ENCODE measurements at places on chromosomes 12 and 14. TPM values are rescaled to one million over a fixed set of nuclear protein-coding genes. Genes with fewer than 3 reads are reported as not detected.

GRCh38 chr12:58252914-58253313 is 311.5 kb downstream of the ATP23 start:
- no peak for DNase-seq

- DNase-seq = no peak
Measured at GRCh38 chr14:32588448-32589320, 259.6 kb downstream of the AKAP6 start.

DNA sequence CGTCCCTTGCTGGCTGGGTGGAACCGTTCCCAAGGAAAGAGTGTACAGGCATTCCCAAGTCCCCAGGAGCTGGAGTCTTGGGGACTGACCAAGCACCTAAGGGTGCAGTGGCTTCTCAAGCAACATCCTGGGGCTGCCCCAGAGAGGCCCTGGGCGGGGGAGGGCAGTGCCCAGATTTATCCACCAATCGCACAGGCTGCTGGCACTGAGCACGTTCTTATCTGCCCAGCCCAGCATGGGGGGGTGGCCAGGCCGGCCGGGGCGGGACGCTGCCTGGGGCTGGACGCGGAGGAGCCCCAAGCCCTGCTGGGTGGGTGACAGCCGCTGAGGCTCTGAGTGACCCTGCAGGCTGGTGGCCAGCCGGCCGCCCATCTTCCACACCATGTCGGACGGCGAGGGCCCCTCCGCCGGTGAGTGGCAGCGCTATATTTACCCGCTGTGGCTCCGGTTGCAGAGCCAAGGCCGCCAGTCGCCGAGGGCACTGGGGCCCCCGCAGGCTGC is 53.4 kb downstream of the CYP46A1 start:
- DNase-seq = no peak

Gene B4GALNT3
- total RNA-seq = 11.7 TPM

Gene ASB2
- 35.1 TPM for total RNA-seq

Gene PTGR2
- total RNA-seq = 15.6 TPM

Gene APOLD1
- 35.9 TPM for total RNA-seq

DNA sequence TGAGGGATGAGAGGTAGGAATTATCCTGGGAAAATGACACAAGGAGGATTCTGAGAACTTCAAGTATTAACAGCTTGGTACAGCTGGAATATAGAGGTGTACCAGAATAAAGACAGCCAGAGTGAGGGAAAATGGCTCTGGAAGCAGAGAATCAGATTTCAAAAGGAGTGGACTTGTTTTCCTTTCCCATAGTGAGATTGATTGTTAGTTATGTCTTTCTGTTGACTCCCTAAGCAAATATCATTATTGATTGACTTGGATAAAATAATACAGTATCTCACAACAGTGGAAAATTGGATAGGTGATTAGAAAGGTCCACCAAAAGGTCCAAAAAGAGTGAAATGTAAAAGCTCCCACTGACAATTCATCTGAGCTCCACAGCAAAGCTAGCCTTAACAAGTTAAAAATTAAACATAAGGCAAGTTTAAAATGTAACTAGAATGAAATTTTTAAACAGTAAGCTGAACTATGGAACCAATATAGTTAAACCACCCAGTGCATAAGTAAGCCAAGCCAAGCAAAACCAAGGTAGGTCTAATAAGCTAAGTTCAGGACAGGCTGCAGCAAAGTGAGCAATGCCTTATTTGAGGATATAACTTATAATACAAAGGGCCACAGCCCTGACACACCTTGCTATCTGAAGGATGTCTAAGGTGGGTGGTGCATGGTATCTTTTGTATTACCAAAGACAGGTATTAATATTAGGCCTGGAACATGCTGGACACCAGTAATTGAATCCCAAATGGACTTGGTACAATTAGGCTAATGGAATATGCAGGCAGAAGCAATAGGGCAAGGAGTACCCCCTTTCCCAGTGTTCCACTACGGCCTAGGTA is 21.8 kb downstream of the ENTPD5 start:
- DNase-seq = no peak

Gene LMNTD1
- not detected for total RNA-seq

- DNase-seq = no peak
Measured at GRCh38 chr12:121831571-121832245, 27.0 kb downstream of the HPD start.

Gene IKZF4
- 14.6 TPM for total RNA-seq

GRCh38 chr12:67915335-67915851 is 73.9 kb upstream of the IFNG-AS1 start:
- no peak for DNase-seq

DNA sequence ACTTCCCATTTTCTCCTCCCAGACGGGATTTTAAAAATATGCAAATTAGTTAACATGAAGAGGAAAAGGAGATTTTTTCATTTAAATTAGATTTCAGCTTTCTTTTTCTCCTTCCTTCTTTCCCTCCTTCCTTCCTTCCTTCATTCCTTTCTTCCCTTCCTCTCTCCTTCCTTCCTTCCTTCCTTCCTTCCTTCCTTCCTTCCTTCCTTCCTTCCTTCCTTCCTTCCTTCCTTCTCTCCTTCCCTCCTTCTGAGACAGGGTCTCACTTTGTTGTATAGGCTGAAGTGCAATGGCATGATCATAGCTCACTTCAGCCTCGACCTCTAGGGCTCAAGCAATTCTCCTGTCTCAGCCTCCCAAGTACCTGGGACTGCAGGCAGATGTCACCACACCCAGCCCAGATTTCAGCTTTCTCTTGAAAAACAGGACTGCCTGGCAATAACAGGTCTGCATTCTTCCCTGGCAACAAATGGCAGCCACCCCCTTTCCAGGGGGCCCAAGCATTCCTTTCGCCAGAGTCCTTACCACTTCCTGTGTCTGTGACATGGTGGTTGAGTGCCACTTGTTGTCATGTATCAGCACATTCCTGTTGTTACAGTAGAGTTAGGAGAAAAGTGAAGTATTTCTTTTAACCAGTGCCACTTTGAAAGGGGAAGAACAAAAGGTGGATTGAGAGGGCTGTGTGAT is 119.1 kb downstream of the PTPN11 start:
- no peak for DNase-seq

DNA sequence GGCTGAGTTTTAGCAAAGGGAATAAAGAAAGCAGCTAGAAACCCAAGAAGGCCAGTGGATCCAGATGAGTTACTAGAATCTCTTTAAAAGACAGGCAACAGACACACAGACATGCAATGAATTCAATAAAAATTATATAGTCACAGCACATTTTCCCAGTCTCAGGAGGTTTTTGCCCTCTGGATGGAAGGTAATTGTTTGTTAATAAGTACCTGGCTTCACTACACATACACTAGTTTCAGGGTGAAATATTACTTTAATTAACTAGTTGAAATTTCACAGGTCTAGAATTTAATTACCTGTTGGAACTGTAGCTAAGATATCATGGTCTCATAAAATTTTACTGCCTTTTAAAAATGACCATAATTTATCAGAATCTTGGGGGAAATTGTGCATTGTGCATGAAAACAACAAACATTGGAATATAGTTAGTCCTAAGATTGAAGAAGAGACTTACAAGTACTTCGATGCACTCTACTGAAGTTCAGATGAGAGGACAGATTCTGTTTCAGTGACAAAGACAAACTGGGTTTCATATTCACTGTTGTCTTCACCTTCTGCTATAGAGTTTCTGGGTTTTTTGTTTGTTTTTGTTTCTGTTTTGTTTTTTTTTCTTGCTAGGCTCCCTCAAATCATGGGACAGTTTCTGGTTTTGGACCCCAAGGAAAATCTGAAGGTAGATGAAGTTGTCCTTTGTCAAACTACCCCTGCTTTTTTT is 277.0 kb upstream of the GARIN6 start:
- DNase-seq = no peak
